ENCODE measurements at places on chromosomes 12 and 14. TPM values are rescaled to one million over a fixed set of nuclear protein-coding genes. Genes with fewer than 3 reads are reported as not detected.

- no peaks in the 10 kb centered on the region for H3K27me3 ChIP-seq
- peak; percentile 35 for DNase-seq
- no peaks in the 10 kb centered on the region for H3K4me1 ChIP-seq
- H3K36me3 ChIP-seq: peaks cover 12% of the 10 kb centered on the region
- H3K27ac ChIP-seq: no peak overlapping the region
- H3K4me3 ChIP-seq: no peak overlapping the region
These were observed 63.2 kb downstream of the ERGIC2 start for GRCh38 chr12:29317556-29318363.

DNA sequence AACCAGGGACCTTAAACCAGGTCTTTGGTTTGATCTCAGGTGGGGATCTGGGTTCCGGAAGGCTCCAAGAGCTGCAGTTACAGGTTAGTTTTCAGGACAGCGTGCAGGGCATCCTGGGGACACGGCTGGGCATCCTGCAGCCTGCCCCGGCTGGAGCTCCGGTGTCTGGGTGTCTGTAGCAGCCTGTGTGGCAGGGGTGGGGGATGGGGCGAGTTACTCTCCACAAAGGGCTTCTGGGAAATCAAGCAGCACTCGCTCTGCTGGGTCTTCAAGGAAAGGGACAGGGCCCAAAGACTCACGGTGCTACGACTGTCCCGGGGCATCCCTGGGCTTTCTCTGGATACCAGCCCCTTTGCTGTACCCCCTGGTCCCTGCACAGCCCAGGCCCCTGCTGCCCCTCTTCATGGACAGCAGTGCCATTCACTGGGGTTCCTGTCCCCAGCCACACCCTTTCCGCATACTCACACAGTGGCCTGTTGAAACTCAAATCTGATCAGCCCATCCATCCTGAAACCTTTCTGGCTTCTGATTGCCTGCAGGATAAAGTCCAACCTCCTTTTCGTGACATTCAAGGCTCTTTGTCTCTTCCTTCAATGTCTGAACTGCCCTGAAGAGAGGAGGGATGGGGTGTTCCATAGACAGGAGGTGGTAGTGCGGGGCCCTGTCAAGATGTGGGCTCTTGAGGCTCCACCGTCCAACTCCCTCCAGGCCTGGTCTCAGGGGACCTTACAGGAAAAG, 22.2 kb upstream of the PPP1R13B start:
- no peaks in the 10 kb centered on the region for H3K27me3 ChIP-seq
- peaks cover 56% of the 10 kb centered on the region for H3K4me1 ChIP-seq
- no peak for DNase-seq
- H3K27ac ChIP-seq: peak overlapping the region; percentile 25
- no peaks in the 10 kb centered on the region for H3K36me3 ChIP-seq
- H3K4me3 ChIP-seq: no peak overlapping the region

GRCh38 chr12:102021540-102022246, 40.1 kb downstream of the WASHC3 start:
- no peak overlapping the region for H3K4me3 ChIP-seq
- no peak overlapping the region for H3K27ac ChIP-seq
- peaks cover 3% of the 10 kb centered on the region for H3K36me3 ChIP-seq

DNA sequence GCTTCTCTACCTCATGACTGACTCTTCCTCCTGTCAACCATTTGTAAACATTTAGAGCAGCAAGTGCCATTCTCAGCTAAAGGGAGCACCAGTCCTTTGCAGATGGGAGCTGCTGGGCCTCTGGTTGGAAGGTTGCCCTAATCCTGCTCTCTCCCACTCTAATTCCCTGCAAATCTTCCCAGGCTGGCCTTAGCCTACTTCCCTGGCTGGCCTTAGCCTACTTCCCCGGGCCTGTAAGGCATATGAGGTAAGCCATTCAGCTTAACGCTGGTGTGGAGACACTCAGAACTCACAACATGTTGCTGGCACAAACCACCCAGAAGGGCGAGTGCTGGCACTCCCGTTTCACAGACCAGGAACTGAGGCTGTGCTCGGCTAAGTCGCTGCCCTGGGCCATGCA, 69.0 kb downstream of the CPSF2 start:
- H3K4me1 ChIP-seq: no peaks in the 10 kb centered on the region
- H3K27me3 ChIP-seq: no peaks in the 10 kb centered on the region
- no peaks in the 10 kb centered on the region for H3K36me3 ChIP-seq
- DNase-seq: no peak
- no peak overlapping the region for H3K4me3 ChIP-seq
- no peak overlapping the region for H3K27ac ChIP-seq

- peaks cover 4% of the 10 kb centered on the region for H3K36me3 ChIP-seq
- no peak overlapping the region for H3K4me3 ChIP-seq
- no peaks in the 10 kb centered on the region for H3K27me3 ChIP-seq
- no peak for DNase-seq
These were observed 12.4 kb downstream of the MGST1 start for GRCh38 chr12:16359512-16360491.

GRCh38 chr12:28294300-28294699, 104.0 kb downstream of the CCDC91 start:
- no peak overlapping the region for H3K27ac ChIP-seq
- no peaks in the 10 kb centered on the region for H3K4me1 ChIP-seq
- no peaks in the 10 kb centered on the region for H3K27me3 ChIP-seq
- no peaks in the 10 kb centered on the region for H3K36me3 ChIP-seq
- H3K4me3 ChIP-seq: no peak overlapping the region

DNA sequence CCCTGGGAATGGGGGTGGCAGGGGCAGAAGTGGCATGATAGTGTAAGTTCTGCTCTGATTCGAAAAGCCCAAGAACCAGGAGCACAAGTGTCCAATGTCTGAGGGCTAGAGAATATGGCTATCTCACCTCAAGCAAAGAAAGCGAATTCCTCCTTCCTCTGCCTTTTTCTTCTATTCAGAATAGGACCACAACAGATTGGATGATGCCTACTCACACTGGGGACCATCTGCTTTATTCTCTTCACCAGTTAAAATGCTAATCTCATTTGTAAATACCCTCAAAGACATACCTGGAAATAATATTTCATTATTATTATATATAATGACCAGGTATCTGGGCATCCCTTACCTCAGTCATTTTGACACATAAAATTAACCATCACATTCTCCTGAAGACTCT, 808.7 kb downstream of the NRXN3 start:
- no peaks in the 10 kb centered on the region for H3K27me3 ChIP-seq
- H3K4me1 ChIP-seq: no peaks in the 10 kb centered on the region
- H3K4me3 ChIP-seq: no peak overlapping the region
- H3K36me3 ChIP-seq: no peaks in the 10 kb centered on the region

- no peak overlapping the region for H3K4me3 ChIP-seq
- no peak for DNase-seq
- H3K27ac ChIP-seq: no peak overlapping the region
- H3K36me3 ChIP-seq: no peaks in the 10 kb centered on the region
- no peaks in the 10 kb centered on the region for H3K4me1 ChIP-seq
These were observed 41.5 kb downstream of the SNAPC1 start for GRCh38 chr14:61803755-61804154.

DNA sequence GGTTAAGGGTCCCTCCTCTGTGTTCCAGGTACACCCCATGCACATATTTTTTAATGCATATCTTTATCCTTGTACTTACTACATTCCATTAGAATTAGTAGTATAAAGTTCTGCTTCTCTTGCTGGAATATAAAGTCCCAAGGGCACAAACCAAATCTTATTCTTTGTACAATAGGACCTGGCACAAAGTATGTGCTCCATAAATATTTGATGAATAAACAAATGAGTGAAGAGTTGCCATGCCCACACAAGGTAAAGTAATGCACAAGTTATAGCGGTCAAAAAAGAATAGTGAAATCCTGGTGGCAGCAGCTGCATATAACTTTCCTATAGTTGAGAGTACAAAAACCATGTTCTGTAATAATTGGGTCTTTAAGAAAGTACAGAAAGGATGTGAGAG, 82.1 kb upstream of the BMP4 start:
- DNase-seq: no peak
- no peaks in the 10 kb centered on the region for H3K36me3 ChIP-seq
- H3K4me1 ChIP-seq: no peaks in the 10 kb centered on the region
- H3K27me3 ChIP-seq: no peaks in the 10 kb centered on the region
- H3K4me3 ChIP-seq: no peak overlapping the region

DNA sequence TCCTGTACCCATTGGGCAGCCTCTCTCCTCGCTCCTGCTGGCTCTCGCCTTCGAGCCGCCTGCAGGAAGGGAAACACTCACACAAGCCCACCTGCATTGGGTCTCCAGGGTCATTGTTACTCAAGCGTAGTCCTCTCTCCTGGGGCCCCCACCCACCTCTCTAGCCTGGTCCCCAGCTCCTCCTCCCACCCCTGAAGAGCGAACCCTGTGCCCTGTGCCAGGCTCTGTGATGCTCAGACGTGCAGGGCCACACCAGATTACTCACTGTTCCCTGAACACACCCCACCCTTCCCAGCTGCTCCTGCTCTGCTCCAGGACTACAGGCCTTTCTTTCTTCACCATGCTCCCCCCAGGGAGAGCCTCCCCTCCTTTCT, 88.1 kb downstream of the NINJ2 start:
- H3K36me3 ChIP-seq: no peaks in the 10 kb centered on the region
- no peak for DNase-seq
- no peak overlapping the region for H3K27ac ChIP-seq

The MIA2 gene
- total RNA-seq: 21.3 TPM

Measured in upper lobe of left lung (tissue), 6 donors.